ENCODE measurements at places on chromosomes 6 and 20.

GRCh38 chr6:137745321-137745720, 121.7 kb upstream of the TNFAIP3 start:
- DNase-seq: no peak

GRCh38 chr20:32496811-32497533, 88.2 kb downstream of the NOL4L start:
- DNase-seq: no peak

DNA sequence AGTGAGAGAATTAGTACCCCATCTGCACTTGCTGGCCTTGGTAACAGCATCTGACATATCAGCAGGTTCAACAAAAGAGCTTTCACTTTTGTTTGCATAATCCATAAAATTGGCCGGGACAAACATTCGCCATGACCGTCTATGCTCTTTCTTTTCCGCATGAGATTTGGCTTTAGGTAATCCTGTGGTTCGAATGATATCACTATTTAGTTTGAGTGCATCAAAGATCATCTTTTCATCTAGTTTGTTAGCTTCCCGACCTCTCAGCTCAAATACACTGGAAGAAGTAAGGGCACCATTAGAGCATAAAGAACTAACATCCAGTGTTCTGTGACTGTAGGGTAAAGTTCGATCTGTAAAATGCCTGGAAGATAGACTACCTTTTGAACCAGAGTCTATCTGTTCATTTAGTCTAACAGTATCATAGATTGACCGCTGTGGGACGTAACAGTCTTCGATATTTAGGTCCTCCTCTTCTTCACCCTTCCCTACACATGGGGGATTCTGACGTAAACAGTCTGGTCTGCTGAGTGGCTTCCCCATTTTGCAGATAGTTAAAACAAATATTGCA, 101.6 kb downstream of the DST start:
- DNase-seq: no peak

DNA sequence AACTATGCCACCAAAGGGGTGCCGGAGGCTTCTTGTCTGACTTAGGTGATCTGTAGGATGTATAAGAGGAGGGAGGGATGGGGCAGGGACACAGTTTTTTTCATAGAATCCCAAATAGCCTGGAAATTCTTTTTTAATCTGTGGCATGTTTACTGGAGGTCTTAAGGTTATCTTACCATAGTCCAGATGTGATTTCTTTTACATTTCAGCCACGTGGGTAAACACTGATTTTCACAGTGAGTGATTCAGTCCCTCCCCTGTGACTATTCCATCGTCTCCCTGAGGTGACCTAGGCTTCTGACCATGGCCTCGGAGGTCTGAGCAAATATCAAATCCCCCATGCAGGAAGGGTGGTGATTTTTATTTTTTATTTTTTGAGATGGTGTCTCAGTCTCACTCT, 67.7 kb downstream of the AKAP12 start:
- no peak for DNase-seq

DNA sequence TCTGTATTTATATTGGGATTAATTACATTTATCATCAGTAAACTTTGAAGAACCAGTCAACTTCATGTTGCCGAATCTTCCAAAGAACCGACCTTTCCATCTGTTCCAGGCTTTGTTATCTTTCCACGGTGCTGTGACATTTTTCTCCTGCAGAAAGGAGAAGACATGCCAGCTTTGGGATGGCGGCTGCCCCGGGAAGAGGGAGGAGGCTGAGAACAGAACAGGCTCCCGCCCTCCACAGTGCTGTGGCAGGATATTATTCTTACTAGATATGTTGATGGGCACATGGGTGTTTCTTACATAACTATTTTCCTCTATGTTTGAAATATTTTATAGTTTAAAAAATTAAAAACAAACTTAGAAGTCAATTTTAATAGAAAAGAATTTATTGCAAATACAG, 44.9 kb downstream of the GINS1 start:
- no peak for DNase-seq

DNA sequence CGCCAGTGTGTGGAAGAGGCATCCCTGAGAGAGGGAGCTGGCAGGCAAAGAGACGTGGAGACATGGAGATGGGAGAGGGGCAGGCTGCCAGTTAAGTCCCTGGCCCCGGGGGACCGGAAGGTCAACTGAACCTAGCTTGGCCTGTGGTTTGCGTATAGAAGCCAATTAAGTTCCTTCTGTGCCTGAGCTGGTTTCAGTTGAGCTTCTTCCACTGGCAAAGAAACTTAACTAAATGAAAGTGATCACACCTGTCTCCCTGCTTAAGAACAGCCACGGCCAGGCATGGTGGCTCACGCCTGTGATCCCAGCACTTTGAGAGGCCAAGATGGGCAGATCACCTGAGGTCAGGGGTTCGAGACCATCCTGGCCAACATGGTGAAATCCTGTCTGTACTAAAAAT, 26.7 kb upstream of the NNAT start:
- DNase-seq: no peak

- no peak for DNase-seq
Observed at GRCh38 chr6:25583906-25584305, 68.1 kb upstream of the SCGN start.

DNA sequence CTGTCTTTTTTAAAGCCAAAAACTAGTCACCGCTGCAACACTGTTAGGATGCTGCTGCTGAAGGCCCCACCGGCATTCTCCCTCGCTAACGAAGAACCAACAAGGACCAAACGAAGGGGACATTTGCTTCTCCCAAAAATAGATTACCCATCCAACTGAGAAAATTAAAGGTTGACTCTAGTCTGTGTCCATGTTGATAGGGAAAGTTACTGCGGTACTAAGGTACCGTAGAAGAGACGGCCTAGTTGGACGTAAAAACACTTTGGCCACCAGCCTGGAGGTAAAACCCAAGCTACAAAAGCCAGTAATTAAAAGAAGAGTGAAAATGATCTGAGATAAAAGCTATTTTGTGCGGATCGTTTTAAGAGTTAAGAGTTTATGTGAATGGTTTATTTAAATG, 11.8 kb upstream of the FOXF2 start:
- no peak for DNase-seq

DNA sequence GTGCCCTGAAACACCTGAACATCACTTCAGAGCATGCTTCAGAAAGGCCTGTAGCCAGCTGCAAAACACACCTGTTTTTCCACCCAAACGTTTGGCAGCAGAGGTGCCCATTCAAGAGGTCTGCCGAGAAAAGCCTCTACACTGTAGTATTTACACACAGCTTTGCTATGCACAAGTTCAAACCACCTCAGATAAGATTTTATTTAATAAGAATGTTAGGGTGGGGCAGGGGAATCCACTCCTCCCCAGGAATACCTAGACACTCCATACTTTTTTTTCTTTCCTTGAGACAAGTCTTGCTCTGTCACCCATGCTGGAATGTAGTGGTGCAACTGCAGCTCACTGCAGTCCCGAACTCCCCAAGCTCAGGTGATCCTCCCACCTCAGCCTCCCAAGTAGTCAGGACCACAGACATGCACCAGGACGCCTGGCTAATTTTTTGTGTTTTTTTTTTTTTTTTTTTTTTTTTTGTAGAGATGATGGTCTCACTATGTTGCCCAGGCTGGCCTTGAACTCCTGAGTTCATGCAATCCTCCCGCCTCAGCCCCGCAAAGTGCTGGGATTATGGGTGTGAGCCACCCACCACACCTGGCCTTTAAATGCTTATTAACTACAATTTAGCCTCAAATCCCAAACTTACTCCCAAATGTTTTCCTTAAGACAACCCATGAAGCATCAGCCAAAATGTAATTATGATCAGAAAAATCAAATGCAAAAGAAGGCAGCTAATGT, 9.7 kb downstream of the MRPL14 start:
- no peak for DNase-seq

DNA sequence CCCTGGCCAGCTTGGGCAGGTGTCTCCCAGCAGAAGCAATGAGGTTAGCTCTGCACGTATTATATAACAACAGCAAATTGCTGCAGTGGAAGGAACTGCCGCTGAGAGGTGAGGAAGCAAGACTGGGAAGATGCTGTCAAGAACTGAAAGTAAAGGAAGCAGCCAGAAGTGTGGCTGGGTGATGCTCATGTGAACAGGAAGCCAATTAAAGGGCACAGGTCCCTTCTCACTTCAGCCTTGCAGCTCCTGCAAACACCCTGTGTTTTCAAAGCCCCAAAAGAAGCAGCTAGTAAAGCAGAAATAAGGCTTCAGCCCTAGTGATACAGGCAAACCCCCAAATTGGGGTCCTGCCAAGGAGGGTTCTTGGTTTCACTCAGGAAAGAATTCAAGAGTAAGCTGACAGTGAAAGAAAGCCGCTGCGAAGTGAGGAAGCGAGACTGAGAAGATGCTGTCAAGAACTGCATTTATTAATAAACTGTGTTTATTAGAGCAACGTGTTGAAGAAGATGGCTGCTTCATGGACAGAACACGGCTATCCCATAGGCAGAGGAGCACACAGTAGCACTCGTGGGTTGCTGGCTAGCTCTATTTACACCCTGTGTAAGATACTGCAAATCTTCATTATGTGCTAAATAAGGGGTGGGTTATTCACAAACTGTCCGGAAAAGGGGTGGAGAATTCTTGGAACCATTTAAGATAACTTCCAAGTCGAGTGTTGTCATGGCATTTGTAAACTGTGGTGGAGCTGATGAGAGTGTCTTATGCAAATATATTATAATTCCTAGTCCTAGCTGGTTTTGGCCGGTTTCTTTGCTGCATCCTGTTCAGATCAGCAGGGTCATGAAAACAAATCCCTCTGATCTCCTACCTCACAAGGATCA, 152.2 kb downstream of the LINC00237 start:
- DNase-seq: no peak
